ENCODE measurements at places on chromosomes 11 and 22.

DNA sequence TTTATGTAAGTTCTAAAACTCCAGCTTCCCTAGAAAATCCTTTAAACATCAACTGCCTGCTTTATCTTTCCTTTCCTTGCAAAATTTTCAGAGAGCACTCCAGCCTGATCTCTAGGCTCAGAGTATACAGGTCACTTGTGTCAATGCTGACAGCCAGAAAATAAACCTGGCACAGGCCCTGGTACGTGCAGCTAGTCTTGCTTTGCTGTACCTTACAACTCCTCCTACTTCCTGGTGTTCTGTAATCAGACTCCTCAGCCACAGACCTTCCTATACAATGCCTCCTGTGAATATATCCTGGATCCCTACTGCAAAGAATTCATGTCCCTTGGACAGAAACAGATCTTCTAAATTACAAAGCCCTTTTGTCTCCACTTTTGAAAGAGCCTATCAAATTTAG, 24.2 kb upstream of the TMEM123 start:
- no peaks in the 10 kb centered on the region for H3K4me1 ChIP-seq
- H3K4me3 ChIP-seq: no peak overlapping the region
- no peaks in the 10 kb centered on the region for H3K27me3 ChIP-seq
- no peaks in the 10 kb centered on the region for H3K36me3 ChIP-seq
- H3K27ac ChIP-seq: no peak overlapping the region

GRCh38 chr11:134615041-134615615, 203.1 kb upstream of the B3GAT1 start:
- H3K4me1 ChIP-seq: no peaks in the 10 kb centered on the region
- no peak overlapping the region for H3K4me3 ChIP-seq
- no peak for DNase-seq
- H3K36me3 ChIP-seq: no peaks in the 10 kb centered on the region

- no peak for DNase-seq
- 0 out of 2 replicates have a peak, but pooled peaks cover 3% of the 10 kb centered on the region for H3K36me3 ChIP-seq
- H3K4me3 ChIP-seq: no peak overlapping the region
- H3K27ac ChIP-seq: peak overlapping the region; percentile 90
Measured at GRCh38 chr11:36110668-36111410, 167.0 kb downstream of the LDLRAD3 start.

DNA sequence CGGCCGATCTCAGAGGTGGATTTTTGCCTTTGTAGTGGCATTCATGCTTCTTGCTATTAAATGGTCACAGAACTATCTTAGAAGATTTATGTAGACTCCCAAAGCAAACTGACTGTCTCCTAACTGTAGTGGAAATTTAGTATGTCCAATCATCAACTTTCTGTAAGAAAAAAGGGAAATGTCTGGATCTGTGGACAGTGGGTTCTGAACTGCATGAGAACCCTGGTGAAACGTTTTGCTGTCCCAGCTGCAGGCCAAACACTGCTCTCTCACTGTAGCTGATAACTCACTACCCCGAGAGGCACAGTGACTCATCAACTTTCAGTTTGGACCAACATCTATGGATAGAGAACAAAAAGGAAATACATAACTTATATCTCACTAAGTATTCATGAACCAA, 387.1 kb downstream of the SOX6 start:
- DNase-seq: no peak
- H3K27me3 ChIP-seq: no peaks in the 10 kb centered on the region
- H3K27ac ChIP-seq: no peak overlapping the region
- H3K36me3 ChIP-seq: no peaks in the 10 kb centered on the region
- H3K4me3 ChIP-seq: no peak overlapping the region

DNA sequence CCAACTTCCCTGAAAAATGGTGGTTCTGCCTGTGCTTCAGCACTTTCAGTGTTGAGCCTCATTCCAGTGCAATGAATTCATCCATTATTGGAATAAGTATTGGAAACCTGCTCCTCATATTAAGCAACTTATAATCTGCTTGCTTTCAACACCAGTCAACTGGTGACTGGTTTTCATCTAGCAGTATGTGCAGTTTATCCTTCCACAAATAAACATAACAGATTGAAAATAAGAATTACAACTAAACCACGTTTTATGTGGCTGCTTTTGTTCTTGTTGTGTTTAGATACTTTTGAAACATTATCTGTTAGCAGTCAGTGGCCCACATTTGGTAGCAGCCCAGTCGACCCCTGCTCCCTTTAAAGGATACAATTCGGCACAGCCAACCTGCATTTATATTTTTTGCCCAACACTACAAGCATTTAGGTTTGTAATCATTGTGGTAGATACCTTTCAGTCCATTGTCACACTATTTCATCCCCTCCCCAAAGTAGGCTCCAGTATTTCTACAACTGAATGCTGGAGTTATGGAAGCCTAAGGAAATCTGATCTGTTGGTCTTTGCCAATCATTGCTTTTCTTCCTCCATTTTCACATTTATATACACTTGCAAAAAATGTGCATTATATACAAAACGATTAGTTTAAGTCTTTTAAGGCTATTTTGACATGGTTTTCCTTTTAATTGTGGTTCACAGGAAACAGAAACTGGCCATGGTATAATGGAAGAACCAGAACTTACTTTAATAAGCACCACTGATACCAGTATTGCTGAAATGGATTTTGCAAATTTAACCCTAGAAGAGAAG, 13.1 kb downstream of the TAF1D start:
- no peaks in the 10 kb centered on the region for H3K27me3 ChIP-seq
- DNase-seq: no peak
- no peak overlapping the region for H3K27ac ChIP-seq
- no peaks in the 10 kb centered on the region for H3K4me1 ChIP-seq

DNA sequence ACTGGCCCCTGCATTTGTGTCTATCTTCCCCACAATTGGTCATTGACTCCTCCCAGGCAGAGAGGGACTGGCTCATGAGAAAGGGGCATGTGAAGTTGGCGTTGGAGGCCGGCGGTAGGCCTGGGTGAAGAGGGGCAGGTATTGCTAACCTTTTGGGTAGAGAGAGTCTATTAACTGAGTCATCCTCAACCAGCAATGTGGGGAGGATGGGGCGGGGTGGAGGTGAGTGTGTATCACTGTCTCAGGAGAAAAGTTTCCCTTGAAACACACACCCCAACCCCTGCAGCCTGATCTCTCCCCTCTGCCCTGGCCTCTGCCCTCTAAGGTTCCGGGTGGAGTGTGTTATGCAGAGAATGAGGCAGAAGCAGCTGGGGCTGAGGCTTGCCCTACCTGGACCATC, 60.1 kb upstream of the PHF21B start:
- no peaks in the 10 kb centered on the region for H3K36me3 ChIP-seq
- peaks cover 3% of the 10 kb centered on the region for H3K4me1 ChIP-seq
- H3K27ac ChIP-seq: no peak overlapping the region
- H3K4me3 ChIP-seq: no peak overlapping the region
- DNase-seq: no peak

DNA sequence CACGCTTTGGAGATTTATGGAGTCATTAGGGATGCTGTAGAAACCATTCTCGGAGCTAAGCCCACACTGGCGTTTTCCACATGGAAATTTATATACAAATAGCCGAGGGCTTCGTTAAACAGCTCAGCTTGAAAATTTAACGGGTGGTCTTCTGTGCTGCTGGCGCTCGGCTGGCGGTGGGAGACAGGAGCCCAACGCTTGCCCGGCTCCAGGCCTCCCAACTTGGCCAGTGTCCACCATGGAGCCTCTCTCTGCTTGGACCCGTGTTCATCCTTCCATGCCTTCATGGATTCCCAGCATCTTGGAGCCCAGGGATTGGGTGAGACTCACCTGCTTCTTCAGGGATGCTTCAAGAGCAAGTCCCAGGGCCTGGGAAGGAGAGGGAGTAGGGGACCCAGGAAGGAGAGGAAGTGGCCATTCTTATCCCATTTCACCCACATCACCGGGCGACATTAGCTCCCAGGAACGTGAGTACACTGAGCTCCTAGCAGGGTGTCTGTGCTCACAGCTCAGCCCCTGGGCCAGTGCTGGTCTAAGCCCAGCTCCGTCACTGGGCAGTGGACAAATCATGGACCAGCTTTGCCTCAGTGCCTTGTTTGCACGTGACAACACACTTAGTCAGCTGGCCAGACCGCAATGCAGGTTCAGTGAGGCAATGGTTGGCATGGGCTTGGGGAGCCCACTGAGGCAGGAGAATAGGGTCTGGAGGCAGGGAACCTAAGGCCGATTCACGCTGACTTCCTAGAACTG, 944.3 kb downstream of the BRD1 start:
- no peak overlapping the region for H3K4me3 ChIP-seq
- no peaks in the 10 kb centered on the region for H3K36me3 ChIP-seq
- DNase-seq: no peak
- no peak overlapping the region for H3K27ac ChIP-seq
- H3K27me3 ChIP-seq: no peaks in the 10 kb centered on the region

DNA sequence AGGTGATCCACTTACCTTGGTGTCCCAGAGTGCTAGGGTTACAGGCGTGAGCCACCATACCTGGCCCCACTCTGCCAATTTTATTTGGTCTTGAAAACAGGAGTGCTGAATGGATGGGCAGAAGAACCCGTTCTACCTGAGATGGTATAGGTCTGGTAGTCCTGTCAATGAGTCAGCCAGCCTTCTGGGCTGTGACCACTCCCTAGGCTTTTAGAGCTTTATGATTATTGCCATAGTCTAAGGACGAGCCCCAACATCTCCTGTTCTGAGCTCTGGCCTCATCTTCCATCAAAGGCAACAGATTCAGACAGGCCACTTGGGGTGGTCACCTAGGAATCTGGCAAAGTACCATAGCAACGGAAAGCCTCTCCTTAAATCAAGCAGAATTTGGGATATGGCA, 11.5 kb downstream of the ZDHHC5 start:
- H3K27me3 ChIP-seq: no peaks in the 10 kb centered on the region
- H3K36me3 ChIP-seq: peaks cover 2% of the 10 kb centered on the region
- DNase-seq: no peak

GRCh38 chr11:64848826-64849597, 4.6 kb upstream of the CDC42BPG start:
- DNase-seq: no peak
- H3K27ac ChIP-seq: no peak overlapping the region
- H3K4me3 ChIP-seq: no peak overlapping the region
- peaks cover 2% of the 10 kb centered on the region for H3K4me1 ChIP-seq
- no peaks in the 10 kb centered on the region for H3K27me3 ChIP-seq

DNA sequence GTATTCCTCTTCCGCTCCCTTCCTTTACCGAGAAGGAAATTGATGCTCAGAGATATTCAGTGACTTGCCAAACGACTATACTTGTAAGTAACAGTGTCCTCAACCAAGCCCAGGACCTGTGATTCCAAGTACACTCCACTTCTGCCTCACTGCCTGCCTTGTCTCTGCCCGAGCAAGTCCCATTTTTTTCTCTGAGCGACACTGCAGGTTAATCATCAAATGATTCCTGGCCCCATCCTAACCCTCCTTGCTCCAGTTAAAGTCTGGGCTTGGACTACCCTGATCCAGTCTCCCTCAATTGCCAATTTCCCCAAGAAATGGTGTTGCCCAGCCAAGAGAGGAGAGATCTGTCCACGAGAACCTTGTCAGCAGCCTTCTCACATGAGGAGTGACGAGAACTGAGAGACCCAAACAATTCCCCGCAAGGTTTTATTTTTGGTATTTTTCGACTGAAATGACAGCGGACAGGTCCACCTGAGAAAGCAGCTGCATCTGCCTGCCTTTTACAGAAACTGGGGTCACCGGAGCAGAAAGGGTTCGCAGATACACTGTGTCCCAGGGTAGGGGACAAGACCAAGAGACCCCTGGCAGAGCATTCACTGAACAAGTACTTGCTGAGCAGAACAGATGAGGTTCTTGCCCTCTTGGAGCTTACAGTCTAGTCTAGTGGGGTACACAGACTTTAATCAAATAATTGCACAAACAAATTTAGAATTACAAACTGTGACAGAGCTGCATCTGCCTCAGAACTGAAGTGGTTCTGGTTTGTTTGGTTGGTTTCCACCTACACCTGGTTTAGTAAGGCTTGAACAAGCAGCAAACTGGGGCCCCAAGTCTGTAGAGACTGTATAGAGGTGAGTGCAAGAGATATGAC, 11.4 kb downstream of the POU2AF1 start:
- no peaks in the 10 kb centered on the region for H3K36me3 ChIP-seq
- no peak overlapping the region for H3K27ac ChIP-seq
- no peaks in the 10 kb centered on the region for H3K4me1 ChIP-seq
- no peak overlapping the region for H3K4me3 ChIP-seq

- no peaks in the 10 kb centered on the region for H3K27me3 ChIP-seq
- H3K4me3 ChIP-seq: no peak overlapping the region
- H3K36me3 ChIP-seq: no peaks in the 10 kb centered on the region
- DNase-seq: no peak
Measured at GRCh38 chr22:49449377-49449776, 378.3 kb downstream of the BRD1 start.

DNA sequence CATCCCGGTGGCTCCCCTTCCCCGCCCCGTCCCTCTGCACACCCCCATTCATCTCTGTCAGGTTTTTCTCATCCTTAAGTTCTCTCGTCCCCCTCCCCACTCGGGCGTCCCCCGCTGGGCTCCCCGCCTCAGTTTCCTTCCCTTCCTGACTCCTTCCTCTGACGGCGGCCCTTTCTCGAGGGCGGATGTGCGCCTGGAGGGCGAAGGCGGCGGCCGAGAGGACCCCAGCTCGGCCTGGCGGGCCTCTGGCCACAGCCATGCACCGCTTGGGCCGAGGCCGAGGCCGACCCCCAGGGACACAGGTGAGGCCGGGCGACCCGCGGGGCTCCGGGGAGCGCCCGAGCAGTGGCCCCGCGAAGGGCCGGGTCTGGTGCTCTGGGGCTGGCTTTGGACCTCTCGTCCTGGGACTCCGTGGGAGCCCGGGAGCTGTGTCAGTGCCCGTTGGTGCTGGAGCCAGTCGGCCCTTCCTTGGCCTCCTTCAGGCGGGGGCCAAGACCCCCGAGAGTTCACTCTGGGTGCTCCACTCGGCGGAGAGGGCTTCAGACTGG, 2.9 kb downstream of the PHLDB1 start:
- DNase-seq: no peak
- peaks cover 18% of the 10 kb centered on the region for H3K4me1 ChIP-seq
- H3K27ac ChIP-seq: no peak overlapping the region
- H3K36me3 ChIP-seq: no peaks in the 10 kb centered on the region
- H3K4me3 ChIP-seq: peak overlapping the region; percentile 7

- H3K36me3 ChIP-seq: no peaks in the 10 kb centered on the region
- H3K4me3 ChIP-seq: no peak overlapping the region
- H3K27ac ChIP-seq: no peak overlapping the region
- no peaks in the 10 kb centered on the region for H3K4me1 ChIP-seq
- H3K27me3 ChIP-seq: no peaks in the 10 kb centered on the region
Measured at GRCh38 chr11:10658621-10659338, 34.8 kb downstream of the IRAG1 start.

- H3K36me3 ChIP-seq: no peaks in the 10 kb centered on the region
- H3K4me3 ChIP-seq: no peak overlapping the region
- no peak overlapping the region for H3K27ac ChIP-seq
- no peaks in the 10 kb centered on the region for H3K4me1 ChIP-seq
Measured at GRCh38 chr22:48171271-48171691, 1408.8 kb downstream of the TBC1D22A start.

Data from iPS DF 6.9 (cell line).